ENCODE measurements at places on chromosomes 13 and 19.

DNA sequence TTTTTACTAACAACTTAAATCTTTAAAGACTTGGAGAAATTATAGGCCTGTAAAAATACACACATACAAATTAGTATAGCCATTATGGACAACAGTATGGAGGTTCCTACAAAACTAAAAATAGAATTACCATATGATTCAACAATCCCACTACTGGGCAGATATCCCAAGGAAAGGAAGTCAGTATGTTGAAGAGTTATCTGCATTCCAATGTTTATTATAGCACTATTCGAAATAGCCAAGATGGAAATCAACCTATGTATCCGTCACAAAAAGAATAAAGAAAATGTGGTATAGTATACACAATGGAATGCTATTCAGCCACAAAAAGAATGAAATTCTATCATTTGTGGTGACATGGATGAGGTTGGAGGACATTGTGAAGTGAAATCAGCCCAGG, 37.2 kb downstream of the SLITRK1 start:
- no peak for DNase-seq

GRCh38 chr19:49409441-49410029, 13.7 kb downstream of the PTH2 start:
- no peak for DNase-seq

GRCh38 chr19:48964205-48965039, 687 bp upstream of the FTL start:
- no peak for DNase-seq

- DNase-seq, result no peak
Measured at GRCh38 chr19:5891938-5892771, 11.4 kb downstream of the NDUFA11 start.

GRCh38 chr13:27081893-27082679, 89.5 kb downstream of the USP12 start:
- DNase-seq, result no peak

GRCh38 chr13:45280751-45281634, 60.0 kb downstream of the TPT1 start:
- DNase-seq, result peak; percentile 31

GRCh38 chr13:98182153-98182552, 5.1 kb upstream of the RNF113B start:
- no peak for DNase-seq

DNA sequence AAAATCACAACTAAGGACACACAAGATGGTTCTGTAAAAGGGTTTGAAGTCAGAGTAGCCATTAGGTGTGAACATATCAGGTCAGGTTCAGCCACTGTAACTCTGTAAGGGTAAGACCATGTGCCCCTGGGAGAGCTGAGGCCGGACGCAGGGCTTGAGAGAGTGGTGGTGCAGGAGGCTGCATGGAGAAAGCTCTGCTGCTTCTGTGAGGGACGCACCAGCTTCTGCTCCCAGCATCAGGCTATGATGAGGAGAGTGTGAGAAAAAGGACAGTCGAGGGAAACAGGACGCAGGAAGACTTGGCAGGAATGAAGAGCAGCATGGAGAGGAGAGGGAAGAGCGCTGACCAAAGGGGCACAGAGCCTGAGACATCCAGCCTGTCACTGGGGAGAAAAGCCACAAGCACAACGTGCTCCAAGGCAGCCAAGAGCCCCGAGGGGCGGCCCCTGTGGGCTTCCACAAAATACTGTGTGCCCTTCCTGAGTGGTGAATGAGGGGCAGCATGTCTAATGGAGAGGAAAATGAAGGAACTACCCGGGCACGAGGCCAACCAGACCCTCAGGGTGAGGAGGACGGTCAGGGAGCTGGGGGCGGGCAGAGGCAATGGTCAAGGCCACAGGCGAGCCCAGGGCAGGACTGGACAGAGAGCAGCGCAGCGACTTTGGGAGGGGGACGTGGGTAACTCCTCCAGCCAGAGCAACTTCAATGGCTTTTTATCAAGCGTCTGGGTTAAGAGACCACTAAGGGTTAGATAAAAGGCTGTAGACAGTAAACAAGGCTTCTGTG, 107.7 kb downstream of the COL4A1 start:
- DNase-seq, result no peak

DNA sequence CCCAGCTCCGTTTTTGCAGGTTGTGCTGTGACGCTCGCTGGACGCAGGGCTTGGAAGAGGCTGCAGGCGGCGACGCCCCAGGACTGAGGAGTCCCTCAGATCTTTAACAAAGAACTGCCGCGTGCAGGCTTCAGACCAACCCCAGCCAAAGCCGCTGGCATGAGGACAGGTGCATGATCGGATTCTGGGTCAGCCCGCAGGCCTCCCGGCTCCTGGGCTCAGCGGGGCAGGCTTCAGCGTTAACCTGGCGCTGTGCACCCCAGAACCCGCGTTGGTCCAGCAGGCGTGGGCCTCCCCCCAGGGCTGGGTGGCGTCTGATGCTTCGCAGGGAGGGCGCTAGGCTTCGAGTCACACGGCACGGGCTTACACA, 920 bp upstream of the TIMM13 start:
- no peak for DNase-seq

DNA sequence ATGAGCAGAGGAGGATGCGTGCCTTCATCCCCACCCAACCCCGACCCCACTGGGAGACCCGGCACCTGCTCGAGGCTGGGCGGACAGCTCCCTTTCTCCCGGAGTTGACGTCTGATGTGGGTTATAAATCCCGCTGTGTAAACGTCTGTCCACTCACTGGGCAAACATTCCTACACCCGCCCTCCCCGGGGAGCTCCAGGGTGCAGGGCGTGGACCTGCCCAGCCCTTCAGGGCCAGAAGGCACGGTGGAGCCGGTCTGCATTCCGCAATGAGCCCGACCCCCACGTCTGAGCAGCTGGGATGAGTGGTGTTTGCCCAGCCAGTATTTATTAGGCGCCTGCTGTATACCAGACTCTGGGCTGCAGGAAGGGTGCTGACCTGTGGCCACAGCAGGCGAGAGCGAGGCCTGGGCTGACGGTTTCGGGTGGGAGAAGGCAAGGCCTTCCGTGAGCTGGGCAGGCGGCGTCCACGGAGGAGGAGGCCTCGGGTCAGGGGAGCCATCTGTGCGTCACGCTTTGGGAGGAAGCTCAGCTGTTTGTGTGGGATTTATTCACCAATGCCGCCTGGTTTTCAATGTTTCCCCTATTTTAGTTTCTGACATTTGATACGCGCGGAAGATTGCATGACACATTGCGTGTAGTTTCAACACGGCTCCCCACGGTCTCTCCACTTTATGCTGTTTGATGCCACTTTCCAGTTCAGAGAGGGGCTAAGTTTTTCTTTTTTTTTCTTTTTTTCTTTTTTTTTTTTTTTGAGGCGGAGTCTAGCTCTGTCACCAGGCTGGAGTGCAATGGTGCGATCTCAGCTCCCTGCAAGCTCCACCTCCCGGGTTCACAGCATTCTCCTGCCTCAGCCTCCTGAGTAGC, 2.0 kb downstream of the MISP start:
- DNase-seq, result peak; percentile 75

DNA sequence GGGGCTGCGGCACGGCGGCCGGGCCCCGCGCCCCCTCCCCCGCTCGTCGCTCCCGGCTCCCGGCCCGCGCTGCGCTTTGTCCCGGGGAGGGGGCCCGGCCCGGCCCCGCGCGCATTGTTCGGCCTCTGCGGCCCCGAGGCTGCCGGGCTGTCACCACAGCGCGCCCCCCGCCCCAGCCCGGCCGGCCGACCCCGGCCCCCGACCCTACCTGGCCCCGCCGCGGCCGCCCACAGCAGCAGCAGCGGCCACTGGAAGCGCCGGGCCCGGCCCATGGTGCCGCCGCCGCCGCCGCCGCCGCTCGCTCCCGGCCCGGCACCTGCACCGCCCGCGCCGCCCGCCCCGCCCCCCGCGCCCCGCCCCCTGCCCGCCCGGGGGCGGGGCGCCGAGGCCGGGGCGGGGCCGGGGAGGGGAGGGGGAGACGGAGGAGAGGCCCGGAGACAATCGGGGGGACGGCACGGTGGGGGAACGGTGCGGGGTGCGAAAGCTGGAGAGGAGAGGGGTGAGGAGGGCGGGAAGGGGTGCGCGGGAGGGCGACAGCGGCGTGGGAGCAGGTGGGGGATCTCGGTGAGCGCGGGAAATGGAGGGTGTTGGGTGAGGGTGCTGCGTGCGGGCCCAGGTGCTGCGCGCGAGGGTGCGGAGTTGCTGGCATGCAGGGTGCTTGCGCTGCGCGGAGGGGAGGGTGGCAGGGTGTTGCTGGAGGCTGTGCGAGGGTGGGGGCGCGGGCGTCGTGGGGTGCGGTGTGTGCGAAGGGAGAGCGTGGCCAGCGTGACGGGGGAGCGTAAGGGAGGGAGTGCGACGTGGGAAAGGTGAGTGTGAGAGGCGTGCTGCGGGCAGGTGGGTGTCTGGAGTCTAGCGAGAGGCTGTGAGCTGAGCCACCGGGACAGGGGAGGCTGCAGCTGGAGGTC, at the start of gene CADM4:
CADM4 (minus strand) TSS at position 332 of the 905 bp plus-strand sequence; CDS start at position 272, 60 bp downstream.
- no peak for DNase-seq

- no peak for DNase-seq
Measured at GRCh38 chr19:19670070-19670551, 1.5 kb downstream of the ZNF101 start.

DNA sequence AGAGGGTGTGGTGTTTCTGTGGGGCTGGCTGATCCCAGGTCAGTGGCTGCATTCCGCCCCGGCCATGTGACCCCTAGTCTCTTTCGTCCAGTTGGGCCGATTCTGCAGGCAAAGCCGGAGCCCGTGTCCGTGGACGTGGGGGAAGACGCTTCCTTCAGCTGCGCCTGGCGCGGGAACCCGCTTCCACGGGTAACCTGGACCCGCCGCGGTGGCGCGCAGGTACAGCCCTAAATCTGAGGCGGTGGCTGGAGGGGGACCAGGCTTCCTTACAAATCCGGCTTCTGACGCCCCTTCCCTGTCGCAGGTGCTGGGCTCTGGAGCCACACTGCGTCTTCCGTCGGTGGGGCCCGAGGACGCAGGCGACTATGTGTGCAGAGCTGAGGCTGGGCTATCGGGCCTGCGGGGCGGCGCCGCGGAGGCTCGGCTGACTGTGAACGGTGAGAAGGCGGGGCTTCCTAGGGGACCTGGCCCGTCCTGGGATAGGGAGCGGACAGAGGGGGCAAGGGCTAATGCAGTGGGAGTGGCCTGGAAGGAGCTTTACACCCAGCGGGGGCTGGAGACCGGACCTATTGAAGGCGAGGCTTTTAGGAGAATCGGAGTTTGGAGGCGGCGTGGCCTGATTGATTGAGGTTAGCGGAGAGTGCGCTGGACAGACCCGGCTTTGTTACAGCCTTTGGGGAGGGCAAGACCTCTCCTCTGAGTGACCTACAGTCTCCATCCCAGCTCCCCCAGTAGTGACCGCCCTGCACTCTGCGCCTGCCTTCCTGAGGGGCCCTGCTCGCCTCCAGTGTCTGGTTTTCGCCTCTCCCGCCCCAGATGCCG, 4.3 kb downstream of the KIRREL2 start:
- DNase-seq, result no peak

DNA sequence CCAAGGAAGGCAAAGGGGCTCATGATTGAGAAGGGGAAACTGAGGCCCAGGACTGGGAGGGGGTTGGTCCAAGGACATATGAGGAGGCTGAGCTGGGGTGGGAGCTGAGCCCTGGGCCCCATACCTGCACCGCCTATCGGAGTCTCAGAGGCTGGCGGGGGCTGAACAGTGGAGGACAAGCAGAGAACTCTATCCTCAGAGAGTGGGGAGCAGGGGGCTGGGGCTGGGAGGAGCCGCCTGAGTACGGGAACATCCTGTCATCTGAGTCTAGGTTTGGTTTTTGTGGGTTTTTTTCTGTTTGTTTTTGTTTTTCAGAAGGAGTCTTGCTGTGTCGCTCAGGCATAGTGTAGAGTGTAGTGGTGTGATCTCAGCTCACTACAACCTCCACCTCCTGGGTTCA, 6.2 kb downstream of the ARRDC2 start:
- DNase-seq, result no peak

DNA sequence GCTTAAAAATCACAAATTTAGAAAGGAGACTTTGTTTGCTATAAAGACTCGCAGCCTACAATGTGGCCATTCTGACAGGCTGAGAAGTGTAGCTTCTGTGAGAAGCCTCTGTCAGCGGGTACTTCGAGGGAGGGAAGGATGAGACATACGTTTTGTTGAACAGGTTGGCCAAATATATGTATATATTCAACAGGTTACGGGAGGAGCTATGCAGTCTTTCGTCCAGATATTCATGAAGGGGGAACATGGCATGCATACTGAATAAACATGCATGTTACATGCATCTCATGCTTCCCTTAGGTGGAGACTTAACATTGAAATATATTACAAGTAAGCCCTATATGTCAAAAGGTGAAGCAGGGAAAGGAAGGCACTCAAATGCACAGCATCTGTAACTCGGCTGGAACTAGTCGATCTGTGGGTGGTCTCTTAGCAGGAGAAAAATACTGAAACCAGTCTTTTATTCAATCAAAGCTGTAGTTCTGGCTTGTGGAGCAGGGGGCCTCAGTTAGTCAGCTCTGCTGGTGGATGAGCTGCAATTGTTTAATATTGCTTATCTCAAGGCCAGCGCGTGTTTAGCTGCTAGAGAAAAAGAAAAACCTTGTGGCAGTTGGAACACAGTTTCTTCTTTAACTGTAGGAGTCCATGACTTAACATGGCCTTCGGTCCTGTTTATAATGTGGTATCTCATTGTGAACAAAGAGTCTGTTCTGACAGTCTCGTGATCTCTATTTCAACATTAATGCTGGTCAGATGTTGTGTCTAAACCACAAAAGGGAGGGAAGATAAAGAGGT, 94.3 kb downstream of the FAM216B start:
- no peak for DNase-seq

DNA sequence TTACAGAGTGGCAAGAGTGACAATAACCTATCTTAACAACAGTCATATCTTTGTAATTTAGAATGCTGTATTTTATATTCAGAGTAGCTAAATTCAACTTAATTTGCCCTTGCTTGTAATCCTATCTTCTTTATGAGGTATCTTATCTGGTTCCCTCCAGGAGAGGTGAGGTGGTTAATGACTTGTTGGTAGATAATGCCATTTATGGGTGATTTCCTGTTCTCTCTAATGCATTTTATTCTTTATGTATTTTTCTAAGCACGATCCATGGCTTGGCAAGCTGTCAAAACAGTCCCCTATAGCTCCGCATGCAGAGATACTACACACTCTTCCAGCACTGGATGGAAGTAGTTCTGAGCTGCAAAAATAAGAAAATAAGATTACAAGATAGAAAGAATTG, 267.9 kb downstream of the LMO7 start:
- DNase-seq, result no peak

DNA sequence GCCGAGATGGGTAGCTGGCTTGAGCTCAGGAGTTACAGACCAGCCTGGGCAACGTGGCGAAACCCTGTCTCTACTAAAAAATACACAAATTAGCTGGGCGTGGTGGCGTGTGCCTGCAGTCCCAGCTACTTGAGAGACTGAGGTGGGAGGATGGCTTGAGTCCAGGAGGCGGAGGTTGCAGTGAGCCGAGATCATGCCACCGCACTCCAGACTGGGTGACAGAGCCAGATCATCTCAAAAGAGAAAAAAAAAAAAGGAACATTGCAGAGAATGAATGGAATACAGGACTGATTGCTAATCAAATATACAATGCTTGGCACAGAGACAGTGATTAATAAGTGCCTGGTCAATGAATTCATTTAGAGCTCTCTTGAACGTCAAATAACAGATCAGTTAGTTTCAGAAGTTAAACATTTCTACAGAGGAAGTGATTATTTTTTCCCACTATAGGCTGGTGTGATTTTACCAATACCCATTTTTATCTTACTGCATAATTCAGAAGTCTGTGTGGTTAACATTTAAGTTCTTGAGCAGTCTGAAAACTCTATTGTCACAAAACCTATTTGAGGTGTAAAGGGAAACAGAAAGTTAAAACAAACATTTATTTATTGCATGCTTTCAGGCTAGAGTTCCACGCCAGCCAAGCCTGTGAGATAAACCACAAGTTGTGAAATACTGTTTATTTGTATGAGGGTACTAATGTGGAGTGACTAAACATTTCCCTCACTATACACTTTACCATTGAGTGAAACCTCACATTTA, 7.7 kb upstream of the TBC1D4 start:
- DNase-seq, result no peak
